ENCODE measurements at places on chromosomes 7 and 10. TPM values are rescaled to one million over a fixed set of nuclear protein-coding genes. Genes with fewer than 3 reads are reported as not detected.

Gene UBE2H
- 81.0 TPM for total RNA-seq

Gene NRCAM
- total RNA-seq: 1.9 TPM

Gene ZNF804B
- total RNA-seq: not detected

Gene FAM25G
- not detected for total RNA-seq

Gene PNLIP
- not detected for total RNA-seq

Gene HOGA1
- total RNA-seq: 3.3 TPM

Gene SGCE
- total RNA-seq: 51.4 TPM

Gene GNGT1
- not detected for total RNA-seq

Gene GIMAP4
- total RNA-seq: 41.7 TPM

Gene AKR1B1
- 101 TPM for total RNA-seq

Gene YKT6
- total RNA-seq: 75.8 TPM

GRCh38 chr7:138233189-138233588 lies 156.9 kb downstream of the AKR1D1 start:
- DNase-seq: no peak

DNA sequence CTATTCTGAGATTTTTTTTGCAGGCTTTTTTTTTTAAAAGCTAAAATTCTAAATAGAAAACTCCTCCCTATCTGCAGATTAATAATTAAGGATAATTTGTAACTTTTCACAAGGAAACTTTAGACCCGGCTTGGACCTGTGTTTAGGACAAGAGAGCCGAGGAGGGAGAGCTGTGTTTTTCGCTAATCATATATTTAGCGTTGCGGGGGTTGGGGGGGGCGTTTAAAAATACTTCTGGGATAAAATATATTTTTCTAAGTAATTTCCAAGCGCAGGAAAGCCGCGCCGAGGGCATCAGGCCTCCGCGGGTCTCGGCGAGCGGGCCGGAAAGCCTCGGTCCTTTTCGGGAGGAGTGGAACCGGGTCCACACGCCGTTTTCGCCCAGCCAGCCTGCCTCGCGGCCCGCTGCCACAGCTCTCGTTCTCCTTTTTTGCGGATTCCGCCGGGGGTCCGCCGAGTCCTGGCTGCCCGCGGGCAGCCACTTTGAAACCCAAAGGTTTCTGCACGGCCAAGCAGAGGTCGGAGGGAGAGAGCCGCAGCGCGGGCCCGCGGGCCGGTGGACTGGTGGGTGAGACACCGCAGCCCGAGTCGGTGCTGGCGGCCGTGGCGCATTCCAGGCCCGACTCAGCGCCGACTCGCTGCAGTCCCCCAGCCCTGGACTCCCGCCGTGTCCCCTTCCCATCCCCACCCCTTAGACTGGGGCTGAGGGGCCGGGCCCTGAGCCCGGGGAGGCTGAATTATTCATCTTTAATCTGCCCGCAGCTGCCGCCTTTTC lies 2.3 kb downstream of the PAX2 start:
- no peak for DNase-seq

DNA sequence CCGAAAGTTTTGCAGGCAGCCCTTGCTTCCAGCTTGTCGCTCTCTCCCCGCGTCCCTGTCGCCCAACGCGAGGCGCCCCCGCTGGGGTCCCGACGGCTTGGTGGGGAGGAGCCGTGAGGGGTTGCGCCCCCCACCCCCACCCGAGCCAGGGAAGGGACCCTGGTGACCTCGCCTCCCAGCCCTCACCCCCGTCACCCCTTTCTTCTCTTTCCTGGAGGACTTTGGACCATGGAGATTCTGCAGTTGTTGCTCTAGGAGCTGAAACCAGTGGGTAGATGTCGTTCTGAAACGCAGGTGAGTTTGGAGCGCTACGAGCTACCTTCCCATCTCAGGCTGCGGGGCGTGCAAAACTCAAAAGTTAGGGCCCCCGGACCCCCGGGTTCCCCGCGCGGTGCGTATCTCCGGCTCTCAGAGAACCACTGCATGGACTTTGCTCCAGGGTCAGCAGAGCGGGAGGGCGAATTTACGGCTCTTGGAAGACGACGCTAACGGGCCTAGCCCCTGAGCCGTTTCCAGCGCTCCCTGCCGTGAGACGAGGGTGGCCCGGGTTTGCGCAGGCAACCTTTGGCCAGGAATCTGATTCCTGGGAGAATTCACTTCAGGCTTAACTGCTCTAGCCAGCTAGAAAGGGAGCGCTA lies 684 bp upstream of the ATXN7L1 start:
- no peak for DNase-seq

- no peak for DNase-seq
Observed at GRCh38 chr7:542713-543500, 23.3 kb upstream of the PDGFA start.

DNA sequence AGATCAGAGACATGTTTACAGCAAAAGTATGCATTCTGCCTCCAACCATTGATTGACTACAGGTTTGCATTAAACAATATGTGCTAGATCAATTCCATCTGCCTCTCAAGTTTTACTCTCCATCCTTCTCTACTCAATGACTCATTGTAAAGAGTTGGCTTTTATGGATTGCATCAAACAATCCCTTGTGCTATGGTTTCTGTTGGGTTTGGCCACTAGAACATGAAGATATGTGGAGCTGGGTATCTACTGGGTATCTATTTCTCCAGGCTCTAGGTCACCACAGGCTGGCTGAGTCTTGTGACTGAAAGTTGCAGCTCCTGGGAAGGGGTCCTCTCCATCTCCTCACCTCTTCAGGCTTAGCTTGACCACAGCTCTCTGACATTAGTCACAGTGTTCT lies 204.7 kb downstream of the DGKI start:
- no peak for DNase-seq

- DNase-seq: no peak
Observed at GRCh38 chr7:36967387-36967786, 243.1 kb upstream of the AOAH start.

DNA sequence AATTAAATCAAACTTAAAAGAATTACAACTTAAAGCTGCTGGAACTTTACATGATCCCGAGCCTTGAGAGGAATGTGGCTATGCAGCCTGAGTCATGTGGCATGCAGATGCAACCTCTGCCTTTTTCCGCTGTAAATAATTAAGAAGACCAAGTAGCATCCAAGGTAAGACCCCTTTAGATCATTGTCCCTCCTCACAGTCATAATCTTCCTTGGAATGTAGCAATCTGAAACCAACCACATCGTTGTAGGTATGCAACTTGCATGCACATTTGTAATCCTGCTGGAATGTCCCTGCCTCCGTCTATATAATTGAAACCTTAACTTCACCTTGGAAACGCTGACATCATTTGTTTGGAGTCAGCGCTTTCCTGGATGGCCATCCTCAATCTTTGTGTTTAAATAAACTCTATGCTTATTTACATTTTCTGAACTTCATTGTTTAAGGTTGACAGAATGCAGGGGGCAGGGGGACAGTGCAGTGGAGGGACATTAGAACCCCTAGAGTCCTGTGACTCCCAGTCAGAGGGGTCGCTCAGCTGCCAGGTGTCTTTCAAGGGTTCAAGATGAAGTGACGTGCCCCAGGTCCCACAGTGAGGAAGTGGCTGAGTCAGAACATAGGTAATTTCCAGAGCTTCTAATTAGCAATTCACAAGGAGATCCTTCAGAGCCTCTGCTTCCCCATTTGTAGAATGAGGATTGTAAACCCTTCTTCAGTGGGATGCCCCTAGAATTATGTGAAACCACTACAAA lies 110.7 kb downstream of the RALA start:
- DNase-seq: no peak

DNA sequence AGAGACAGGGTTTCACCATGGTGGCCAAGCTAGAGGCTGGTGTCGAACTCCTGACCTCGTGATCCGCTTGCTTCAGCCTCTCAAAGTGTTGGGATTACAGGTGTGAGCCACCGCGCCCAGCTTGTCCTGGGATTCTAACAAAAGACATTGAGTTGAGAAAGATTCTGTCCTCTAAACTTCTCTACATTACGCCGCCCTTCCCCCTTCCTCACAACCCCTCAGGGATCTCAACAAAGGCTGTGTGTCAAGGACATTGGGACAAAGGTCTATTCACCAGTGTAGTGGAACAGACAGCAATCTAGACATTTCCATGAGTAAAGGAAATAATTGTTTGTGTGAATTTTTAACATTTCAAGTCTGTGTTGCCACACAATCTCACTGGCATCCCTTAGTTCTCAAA lies 68.8 kb upstream of the KIF5B start:
- no peak for DNase-seq

DNA sequence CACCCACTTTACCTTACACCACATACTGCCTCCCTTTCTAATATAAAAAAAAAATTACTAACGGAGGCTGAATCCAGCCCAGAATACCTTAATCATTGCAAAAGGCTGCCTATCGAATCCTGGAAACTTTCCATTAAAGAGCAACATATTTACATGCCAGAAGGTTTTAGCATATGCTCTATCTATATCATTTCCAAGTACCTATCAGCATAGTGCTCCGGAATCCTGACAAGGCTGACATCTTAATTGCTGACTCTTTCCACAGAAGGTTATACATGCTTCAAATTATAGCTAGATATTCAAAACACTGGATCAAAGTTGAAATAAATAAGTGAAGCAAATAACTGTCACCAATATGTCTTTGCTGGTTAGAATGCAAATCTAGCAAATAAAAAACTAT lies 170.9 kb upstream of the CDK1 start:
- DNase-seq: no peak

DNA sequence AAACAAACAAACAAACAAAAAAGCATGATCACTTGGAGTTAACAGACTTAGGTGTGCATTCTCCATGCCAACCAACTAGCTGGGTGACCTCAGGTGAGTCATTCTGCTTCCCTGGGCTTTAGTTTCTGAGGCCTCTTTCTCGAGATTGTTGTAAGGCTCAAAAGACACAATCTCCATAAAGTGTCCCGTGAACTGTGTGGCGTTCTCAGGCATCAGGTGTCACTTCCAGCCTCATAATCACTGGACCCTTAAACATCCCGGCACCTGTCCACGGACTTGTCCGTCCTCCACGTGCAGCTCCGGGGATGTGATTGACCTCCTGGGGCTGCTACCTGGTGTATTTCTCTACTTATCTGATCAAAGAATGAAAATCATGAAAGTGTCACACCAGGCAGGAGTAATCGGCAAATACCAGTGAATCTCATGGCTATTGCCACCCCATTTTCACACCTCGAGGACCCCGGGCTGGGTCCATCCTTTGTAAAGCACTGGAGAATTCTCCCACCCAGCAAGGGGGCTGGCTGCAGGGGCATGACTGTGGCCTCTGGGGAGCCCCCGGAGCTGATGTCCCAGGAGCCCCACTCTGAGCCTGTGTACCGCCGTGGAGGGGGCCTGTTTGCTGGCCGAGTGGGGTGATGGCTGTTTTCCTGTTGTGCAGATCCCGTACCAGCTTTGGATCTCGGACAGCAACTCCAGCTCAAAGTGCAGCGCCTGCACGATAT lies 189.8 kb upstream of the SH2B2 start:
- no peak for DNase-seq

DNA sequence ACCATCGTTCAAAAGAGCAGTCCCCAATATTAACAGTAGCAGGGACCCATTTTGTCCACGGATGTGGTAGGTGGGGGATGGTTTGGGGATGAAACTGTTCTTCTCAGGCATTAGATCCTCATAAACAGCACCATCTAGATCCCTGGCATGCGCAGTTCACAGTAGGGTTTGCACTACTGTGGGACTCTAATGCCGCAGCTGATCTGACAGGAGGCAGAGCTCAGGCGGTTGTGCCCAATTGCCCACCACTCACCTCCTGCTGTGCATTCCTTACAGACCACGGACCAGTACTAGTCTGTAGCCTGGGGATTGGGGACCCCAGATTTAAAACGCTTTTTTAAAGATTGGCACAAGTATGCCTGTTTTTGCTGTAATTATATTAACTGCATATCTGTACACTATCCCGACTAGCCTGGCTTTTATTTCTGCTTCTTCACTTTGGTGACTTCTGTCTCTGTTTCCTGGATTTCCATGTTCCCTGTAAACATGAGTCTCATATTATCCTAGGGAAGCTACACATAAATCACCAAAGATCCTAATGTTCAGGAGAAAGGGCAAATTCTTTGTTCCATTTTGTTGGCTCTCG lies 163.3 kb upstream of the AKR1E2 start:
- no peak for DNase-seq

GRCh38 chr7:41131956-41132355 lies 570.9 kb downstream of the INHBA start:
- no peak for DNase-seq

DNA sequence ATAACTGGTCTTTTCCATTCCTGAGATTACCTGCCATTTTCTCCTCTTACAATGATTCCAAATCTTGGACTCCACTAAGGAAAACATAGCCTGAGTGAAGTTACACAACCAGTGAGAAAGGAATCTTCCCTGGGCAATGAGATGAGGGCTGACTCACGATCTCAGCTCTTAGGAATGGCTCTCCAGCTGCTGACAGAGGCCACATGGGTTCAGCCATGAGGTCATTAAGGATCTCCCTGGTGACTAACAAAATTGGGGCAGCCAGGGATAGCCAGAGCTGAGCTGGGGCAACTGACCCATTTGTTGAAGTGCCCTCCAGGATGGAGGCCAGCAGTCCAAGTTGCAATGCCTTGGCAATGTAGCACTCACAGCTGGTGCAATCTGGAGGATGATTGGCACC lies 78.7 kb upstream of the MKLN1 start:
- no peak for DNase-seq

- DNase-seq: no peak
Observed at GRCh38 chr10:52818019-52818418, 45.4 kb upstream of the MBL2 start.

- no peak for DNase-seq
Observed at GRCh38 chr10:35745617-35746403, 103.7 kb upstream of the FZD8 start.

- no peak for DNase-seq
Observed at GRCh38 chr7:18583305-18583704, 87.8 kb downstream of the HDAC9 start.

GRCh38 chr10:22427890-22428571 lies 82.7 kb downstream of the SPAG6 start:
- DNase-seq: no peak

DNA sequence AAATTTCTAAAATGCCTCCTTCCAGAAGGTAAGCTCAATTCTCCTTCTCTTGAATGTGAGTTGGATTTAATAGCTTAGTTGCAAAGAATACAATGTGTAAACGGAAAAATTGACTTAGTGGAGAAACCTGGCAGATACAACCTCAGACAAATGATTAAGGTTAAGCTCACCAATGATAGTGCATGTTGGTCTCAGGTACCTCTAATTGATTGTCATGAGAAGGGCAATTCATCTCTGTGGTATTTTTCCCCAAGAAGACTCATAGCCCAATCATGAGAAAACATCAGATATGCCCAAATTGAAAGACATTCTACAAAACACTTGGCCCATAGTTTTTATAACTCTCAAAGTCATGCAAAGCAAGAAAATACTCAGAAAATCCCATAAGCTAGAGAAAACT lies 36.2 kb upstream of the TMEM106B start:
- no peak for DNase-seq

- no peak for DNase-seq
Observed at GRCh38 chr7:151825721-151826120, 51.2 kb downstream of the PRKAG2 start.

GRCh38 chr7:134804854-134805253 lies 25.4 kb downstream of the CALD1 start:
- DNase-seq: no peak

DNA sequence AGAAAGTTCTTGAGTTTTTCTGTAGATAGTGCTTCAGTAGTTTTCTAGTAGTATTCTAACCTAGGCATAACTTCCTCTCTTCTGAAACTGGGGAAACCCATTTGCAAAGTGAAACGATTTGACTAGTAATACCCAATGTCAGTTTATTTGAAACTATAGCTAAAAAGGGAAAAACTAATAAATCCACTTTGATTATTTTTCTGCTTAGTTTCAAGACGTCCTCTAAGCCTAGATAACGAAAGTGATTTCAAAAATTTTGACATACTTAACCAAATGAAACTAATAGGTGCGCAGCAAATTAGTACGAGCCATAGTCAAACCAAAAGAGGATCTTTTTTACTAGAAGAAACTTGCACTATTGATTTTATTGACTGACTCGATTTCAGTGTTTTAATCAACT lies 9.8 kb upstream of the SP8 start:
- DNase-seq: no peak

Data from omental fat pad (tissue), 4 donors.